ENCODE measurements at places on chromosomes 11 and 22. TPM values are rescaled to one million over a fixed set of nuclear protein-coding genes. Genes with fewer than 3 reads are reported as not detected.
A peak's percentile ranks its signal among the peaks of the same experiment; 100 is the strongest.

The OR4B1 gene
- total RNA-seq = not detected

- no peak for DNase-seq
Measured at GRCh38 chr22:19605508-19606331, 81.5 kb upstream of the CLDN5 start.

- DNase-seq = no peak
Measured at GRCh38 chr22:20919718-20920117, 2.5 kb downstream of the CRKL start.

The PDXP gene
- total RNA-seq = 52.0 TPM

GRCh38 chr11:36212564-36213392, 76.4 kb downstream of the COMMD9 start:
- no peak for DNase-seq

The C11orf16 gene
- total RNA-seq = not detected

DNA sequence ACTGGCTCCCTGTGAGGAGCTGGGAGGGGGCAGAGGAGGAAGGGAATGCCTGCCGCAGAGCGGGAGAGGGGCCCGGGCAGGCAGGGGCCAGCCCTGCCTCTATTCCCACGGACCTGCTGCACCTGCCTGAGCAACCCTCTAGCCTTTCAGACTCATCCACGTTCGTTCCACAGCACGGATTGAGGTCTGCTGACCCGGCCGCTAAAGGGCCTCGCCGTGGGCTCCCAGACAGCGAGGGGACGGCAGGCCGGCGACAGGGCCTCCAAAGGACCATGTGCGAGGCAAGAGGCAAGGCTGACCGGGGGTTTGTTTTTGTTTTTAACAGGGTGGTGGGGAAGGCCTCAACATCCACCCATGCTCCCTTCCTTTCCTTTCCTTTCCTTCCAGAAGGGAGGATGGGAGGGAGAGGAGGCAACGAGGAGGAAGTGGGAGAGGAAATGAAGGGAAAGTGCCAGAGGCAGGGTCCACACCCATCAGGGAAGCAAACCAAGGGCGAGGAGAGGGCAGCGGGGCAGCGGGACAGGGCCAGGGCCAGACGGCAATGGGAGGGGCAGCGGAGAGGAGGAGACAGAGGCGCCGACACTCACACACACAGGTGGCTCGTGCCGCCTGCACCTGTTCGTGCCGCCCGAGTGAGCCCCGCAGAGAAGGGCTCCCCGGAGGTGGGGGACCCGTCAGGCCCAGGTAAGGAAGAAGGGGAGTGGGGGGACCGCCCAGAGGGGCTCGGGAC, 7.5 kb downstream of the LRFN4 start:
- no peak for DNase-seq

The CRYBA4 gene
- not detected for total RNA-seq

DNA sequence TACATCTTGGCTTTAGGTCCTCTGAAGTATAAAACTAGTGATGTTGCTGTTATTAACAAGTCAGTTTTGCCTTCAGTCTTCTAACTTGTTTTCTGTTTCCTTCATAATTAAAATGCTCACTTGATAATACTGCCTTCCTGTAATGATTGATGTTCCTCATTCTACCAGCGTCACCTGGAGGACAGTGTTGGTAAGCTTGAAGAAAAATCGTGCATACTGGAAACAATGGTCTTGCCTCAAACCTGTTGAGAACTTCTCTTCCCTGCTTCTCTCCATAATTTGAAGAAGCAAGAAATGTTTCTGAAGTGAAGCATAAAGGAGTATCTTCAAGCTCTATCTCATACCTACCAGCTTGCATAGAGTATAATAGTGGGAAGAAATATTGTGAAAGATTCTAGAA, 3.0 kb downstream of the YWHAH start:
- peak; percentile 45 for DNase-seq

DNA sequence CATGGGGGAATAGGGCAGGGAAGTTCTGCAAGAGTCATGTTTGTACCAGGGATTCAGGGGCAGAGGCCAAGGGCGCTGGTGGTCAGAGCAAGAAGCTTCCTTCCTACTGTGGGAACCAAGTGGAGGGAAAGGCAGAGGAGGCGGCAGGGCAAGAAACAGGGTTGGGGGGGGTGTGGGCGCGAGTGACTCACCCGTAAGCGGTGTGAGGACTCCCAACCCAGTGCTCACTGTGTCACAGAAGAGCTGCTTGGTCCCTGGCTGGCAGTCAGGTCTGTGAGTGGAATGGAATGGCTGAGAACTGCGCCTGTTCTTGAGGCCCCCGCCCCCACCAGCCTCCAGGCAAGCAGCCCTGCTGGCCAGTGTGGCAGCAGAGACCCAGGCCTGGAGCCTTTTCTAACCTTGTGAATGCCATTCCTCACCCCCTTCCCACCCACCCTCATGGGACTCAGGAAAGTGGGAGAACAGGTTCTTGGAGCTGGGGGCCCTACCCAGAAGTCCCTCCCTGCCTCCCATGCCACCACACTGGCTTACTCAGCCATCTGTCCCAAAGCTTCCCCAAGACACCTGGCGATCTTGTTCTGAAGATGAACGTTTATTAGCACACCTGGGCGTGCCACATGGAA, 4.7 kb downstream of the LRRC10B start:
- DNase-seq = no peak

DNA sequence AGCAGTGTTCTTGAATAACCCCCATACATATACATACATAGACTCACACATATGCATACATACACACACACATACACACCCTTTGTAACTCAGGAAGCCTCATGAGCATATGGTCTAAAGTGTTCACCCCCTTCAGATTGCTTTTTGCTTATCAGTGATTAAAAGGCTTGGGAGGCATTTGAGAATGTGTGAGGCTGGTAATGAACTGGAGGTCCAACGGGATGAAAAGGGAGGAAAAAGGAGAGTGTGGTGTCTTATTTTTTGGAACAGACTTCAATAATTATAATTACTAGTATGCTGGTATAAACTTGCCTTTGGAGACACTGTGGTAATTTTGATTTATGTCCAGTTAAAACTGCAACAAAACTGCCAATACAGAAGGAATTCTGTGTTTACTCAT, 124.5 kb downstream of the UVRAG start:
- no peak for DNase-seq

The PAMR1 gene
- total RNA-seq = not detected

The GNG3 gene
- not detected for total RNA-seq

- DNase-seq = no peak
Measured at GRCh38 chr11:103327721-103328120, 218.5 kb downstream of the DYNC2H1 start.

GRCh38 chr11:60950933-60951605, 907 bp downstream of the SLC15A3 start:
- DNase-seq = no peak

DNA sequence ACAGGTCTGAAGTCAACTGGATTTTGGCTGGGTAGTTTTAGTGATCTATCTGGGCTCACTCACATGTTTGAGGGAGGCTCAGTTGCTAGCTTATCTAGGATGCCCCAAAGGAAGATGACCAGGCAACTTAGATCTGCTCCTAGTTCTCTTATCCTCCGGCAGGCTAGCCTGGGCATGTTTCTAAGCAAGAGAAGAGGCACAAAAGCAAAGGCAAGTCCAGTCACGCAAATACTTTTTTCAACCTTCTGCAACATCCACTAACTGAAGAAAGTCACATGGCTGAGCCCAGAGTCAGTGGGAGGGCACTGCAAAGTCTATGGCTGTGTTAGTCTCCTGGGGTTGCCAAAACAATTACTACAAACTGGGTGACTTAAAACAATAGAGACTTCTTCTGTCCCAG, 32.9 kb upstream of the FSHB start:
- no peak for DNase-seq

DNA sequence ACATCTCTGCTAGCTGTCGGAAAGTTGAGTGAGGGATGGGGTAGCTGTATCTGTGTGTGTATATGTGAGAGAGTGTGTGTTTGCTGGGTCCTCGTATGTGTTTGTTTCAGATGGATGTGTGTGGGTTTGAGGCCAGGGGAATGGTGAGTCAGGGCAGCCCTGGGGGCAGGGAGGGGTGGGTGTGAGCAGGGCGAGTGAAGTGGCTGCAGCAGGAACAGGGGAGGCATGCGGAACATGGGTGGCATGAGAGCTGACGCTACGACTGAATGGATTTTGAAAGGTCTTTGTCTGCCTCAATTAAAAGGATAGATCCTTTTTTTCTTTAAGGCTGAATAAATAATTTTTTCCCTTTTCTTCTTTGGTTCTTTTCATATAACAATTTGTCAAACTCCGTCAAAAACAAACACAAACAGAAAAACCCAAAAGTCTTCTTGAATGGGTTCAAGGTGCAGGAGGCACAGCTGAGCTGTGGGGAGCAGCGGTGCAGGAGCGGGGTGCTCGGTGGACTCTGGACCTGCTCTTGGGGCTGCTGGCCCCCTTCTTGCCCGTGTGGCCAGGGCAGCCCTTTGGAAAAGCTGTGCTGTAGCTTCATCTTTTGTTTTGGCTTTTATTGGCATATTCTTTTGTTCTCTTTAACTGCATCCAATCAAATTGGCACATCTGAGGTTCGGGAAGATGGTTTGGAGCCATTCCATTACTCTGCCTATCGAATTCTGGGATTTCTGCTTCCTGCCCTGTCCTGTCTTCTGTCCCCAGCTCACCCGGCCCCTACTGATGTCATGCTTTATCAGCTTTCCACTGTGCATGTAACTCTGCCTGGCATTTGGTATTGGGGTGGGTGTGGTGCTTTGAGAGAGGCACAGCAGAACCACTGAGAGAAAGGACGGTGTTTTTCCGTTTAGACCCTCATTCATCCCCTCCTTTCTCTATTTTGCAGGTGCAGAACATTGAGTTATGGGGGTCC, 80.1 kb downstream of the ADAMTS15 start:
- no peak for DNase-seq

DNA sequence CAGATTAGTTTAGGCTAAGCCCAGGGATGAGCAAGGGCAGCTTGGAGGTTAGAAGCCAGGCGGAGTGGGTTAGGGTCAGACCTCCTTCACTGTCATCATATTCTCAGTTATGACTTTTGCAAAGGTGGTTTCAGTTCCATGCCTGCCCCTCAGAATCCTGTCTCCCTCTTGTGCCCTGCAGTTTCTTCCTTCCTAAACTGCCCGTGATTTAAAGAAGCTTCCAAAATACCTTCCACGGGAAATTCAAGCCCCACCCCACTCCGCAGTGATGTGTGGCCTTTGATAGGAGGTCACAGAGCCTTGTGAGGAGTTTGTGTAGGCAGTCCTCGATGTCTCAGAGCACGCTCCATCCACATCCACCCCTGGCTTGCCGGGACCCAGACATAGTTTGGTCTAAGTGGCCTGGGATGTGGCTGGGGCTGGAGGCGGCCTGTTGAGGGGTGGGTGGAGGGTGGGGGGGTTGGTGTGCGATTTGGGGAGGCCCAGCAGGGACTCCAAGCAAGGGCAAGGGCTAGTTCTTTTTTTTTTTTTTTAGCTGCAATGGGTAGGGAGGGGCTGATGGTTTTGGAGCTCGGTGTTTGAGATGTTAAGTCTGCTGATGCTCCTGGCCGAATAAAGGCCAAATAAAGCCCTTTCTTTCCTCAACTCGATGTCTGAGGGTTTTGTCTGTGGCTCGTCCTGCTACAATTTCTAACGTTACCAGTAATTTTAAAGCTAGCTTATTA, 1.6 kb upstream of the IFITM1 start:
- DNase-seq = no peak

DNA sequence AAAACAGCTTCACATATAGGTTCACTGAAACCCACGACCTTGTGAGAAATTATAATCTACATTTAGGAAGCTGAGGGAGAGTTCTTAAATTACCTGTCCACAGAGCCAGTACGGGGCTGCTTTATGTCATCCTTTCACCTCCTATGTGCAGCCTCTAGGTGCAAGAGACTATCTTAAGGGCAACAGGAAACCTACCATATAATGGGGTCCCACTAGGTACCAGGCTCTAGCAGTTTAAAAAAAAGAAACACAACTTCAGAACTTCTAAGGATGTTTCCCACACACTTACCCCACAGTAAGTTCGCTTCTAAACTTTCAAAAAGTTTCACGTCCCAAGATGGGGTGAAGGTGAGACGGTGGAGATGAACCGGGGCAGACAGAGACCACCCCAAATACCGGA, 573 bp downstream of the STK33 start:
- DNase-seq = no peak

GRCh38 chr11:48064306-48064705, 83.9 kb downstream of the PTPRJ start:
- peak; percentile 37 for DNase-seq

Data from HT1080 (cell line).